ENCODE measurements at places on chromosomes 2 and 18.

- DNase-seq, result no peak
Observed at GRCh38 chr2:50957896-50958295, 74.0 kb downstream of the NRXN1 start.

DNA sequence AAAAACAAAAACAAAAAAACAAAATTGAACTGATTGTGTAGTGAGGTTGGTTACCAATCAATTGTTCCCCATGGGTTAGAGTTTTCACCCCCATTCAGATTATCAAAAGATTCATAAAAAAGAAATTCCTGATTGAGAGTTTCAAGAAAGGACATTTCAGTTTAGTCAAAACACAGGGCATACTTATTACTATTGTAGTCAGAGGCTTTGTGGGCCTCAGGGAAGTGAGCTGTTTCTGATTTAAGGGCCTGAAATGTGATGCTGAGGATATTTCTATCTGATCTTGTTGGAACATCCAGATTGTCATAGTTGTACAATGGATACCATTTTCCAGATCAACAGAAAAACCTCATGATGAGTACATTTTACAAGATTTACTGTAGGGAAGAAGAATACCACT lies 368.1 kb upstream of the NETO1 start:
- no peak for DNase-seq

GRCh38 chr2:168210895-168211570 lies 36.4 kb downstream of the STK39 start:
- DNase-seq, result no peak

GRCh38 chr2:222568865-222569264 lies 87.0 kb downstream of the FARSB start:
- DNase-seq, result no peak

DNA sequence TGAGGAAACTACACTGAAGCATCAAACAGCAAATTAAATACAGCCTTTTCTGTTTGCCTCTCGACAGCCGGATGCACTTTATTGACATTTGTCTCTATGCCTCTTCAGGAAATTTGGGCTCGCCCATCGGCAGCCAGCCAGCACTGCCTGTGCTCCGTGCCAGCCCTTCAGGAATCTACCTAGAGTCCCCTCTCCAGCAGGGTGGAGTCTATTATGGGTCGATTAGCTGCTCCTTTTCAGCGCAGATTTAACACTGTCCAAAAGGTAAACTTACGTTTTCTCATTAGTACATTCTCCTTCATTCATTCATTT lies 91.5 kb downstream of the MYCN start:
- no peak for DNase-seq

- DNase-seq, result no peak
Observed at GRCh38 chr18:77754475-77755044, 504.9 kb downstream of the GALR1 start.

DNA sequence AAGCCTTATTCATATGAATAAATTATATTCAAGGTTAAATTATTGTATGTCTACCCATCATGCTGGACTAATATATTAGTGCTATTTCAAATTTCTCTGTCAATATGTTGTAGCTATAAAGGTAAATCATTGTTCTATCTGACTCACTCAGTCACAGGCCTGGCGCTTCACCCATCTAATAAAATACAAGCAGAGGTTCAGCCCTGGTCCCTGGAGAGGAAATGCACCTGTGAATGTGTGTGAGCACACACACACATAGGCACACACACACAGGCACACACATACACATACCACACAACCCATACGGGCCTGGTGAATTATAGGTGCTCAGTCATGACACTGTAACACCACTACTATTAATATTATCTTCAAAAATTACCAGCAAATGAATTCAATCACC lies 1396.1 kb downstream of the DPP10 start:
- no peak for DNase-seq

GRCh38 chr2:218959761-218960308 lies 369 bp downstream of the CDK5R2 start:
- no peak for DNase-seq

DNA sequence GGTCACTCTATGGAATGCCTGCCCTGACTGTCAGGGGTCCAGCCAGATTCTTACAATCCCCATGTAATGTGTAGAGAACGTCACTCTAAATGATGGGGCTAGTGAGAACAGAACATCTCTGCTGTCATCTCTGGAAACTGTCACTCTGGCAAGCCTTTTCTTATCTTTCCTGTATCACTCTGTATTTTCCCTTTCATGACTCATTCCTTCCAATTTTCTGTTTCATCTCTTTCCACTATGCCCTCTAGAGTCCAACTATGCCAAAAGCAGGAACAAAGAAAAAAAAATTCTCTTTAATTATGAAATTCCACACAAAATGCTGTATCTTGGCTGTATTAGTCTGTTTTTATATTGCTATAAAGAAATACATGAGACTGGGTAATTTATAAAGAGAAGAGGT lies 608.8 kb downstream of the ADCYAP1 start:
- DNase-seq, result no peak

DNA sequence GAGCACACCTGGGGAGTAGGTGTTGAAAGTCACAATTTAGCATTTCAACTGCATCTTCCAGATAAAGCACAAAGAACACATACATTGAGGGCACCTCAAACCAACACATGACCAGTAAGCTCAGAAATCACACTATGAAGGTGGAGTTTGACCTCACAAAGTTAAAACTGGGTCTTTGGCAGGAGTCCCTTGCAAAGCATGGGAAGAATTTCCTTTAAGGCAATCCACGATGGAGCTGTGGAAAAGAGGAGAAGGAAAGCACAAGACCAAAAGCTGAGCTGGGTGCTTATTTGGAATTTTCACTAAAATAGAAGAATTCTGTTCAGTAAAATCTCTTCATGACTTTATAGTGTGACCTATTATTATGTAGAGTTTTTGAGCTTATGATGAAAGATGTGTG lies 212.9 kb upstream of the APCDD1 start:
- DNase-seq, result no peak

DNA sequence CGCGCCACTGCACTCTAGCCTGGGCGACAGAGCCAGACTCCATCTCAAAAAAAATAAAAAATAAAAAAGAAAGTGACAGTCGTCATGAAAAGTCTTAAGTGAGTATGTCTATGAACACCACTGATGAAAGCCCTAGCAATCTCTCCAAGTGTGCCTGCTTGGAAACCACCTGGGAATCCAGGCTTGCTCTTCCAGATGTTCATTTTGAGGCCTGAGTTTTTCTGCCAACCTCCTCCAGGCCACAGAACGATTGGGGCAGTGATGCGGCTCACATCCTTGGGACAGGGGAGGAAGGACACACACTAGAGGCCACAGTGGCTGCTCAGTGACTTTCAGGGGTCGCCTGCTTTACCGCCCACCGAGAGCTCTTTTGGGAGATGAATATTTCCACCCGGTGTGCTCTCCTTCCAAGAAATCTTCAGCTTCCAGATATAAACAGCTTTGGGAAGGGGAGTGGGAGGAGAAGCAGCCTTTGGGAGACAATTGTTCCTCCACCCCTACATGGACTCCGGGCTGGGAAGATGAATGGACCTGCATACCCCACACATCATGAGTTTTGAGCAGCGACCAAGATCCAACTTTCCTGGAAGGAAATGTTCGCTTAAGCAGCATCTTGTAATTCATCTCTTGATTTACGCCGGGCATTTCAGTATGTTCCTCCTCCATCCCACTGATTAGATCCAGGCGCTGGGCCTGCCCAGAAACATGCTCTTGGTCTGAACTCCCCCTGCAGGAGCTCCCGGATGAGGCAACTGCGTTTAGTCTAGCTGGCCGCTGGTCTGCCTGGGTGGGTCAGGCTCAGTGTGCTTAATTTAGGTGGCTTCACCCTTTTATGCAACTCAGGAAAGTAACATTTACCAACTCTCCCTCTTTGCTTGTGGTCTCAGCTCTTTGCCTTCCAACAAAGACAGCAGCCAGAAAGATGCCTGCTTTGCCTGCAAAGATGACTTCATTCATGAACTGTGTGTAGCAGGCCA lies 6.2 kb upstream of the ARMC9 start:
- no peak for DNase-seq

DNA sequence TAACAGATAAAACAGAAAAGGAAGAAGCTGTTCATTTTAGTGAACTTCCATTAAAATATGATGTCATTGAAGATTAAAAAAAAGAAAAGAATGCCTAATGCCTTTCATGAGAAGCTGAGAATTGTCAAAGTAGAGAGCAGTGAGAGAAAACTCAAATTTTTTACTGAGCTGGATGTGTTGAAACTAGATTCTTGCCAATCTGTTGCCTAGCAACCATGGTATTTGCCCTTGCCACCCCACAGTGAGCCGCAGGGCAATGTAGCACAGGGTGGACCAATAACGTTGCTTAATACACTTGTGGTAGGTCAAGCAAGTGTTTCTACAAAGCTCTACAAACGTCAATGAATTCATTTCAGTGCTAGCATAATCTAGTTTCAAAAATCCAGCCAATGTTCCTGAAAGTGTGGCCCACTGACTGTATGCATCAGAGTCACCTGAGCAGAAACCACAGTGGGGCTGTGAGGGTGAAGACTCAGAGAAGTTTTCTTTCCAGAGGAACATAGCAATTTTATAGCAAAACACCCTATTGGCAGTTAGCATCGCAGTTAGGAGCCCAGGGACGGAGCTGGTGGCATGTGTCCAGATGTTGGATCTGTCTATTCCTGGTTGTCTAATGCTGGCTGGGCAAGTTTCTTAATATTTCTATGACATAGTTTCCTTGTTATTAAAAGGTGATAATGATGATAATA lies 132.2 kb downstream of the DOCK10 start:
- DNase-seq, result no peak

Data from stimulated activated CD4-positive, alpha-beta T cell treated with anti-CD3 and anti-CD28 coated beads, Interleukin-12 subunit alpha, Interleukin-12 subunit beta, amount 100 ng/mL, for 24 hours (primary cell).